Stimulated activated CD8-positive, alpha-beta memory T cell treated with anti-CD3 and anti-CD28 coated beads, Interleukin-4, amount 100 ng/mL, for 24 hours (primary cell): ENCODE measurements at places on chromosomes 13 and 19.

- DNase-seq = no peak
Observed at GRCh38 chr19:55694656-55695491, 19.8 kb downstream of the EPN1 start.

DNA sequence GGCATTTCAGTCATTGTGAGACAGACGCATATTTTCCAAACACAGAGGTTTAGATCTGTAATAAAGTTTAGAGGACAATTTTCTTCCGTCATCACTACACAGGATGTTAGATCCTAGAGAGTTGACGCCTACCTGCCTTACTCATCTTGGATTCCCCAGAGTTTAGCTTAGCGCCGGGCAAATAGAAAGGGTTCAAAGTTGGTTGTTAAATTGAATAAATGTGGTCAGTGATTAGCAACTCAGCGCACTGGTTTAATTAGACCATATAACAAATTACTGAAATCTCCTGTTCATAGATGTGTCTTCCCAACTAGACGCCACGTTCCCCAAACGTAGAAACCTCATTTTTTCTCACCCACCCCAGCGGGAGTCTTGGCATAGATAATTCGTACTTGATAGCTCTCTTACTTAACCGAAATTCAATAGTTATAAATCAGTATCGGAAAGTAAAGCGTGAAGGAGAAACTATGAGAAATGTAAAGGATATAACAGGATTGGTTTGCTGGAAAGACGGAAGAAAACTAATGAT is 726 bp upstream of the UFM1 start:
- peak; percentile 0 for DNase-seq

GRCh38 chr13:46146898-46147297 is 35.1 kb downstream of the LCP1 start:
- DNase-seq = no peak

DNA sequence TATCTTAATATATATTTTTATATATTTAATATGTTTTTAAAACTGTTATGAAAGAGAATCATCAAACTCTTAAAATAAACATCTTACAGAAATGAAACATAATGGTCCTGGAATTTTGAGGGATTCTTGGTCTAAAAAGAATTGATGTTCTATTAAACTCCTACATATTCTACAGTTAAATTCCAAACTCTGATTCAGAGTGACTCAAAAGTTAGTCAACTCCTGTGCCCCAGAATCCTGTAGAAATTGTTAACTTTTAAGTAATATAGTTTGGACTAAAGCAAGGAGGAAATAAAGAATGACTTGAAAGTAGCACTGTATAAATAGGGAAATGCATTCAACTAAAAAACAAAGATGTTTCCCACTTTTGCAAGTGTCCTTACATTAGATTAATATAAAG is 47.7 kb downstream of the FNDC3A start:
- DNase-seq = no peak

DNA sequence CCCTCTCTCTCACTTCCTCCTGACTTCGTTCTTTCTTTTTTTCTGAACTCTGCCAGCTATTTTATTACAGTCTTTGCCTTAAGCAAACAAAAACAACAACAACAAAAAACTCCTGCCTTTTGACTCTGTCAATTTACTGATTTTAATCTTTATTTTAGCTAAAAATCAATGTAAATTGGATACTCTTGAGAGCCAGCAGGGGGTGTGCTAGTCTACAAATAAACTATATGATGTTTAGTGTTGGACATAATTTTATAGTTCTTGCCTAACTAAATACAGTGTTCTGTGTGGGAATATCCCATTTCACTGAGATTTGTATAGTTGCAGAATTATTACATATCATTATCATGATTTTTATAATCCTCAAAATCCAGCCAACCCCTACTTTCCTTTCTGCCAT is 1199.9 kb upstream of the SPRY2 start:
- no peak for DNase-seq

DNA sequence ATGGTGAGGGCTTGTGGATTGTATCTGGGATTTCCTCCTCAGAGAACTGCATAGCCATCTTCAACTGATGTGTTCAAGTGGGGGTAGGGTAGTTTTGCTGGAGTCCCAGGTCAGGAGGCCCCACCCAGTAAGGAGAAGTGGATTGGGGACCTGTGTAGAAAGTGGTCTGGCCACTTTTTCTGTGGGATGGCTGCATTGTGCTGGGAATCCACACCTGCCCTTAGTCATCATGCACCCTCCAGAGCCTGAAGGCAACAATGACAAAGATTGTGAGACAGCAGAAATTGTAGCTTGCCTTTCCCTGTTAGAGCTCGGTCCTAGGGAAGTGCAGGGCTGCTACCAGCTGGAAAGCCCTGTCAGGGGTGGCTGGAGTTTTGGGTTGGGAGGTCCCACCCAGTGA is 255.4 kb downstream of the NDFIP2 start:
- no peak for DNase-seq

DNA sequence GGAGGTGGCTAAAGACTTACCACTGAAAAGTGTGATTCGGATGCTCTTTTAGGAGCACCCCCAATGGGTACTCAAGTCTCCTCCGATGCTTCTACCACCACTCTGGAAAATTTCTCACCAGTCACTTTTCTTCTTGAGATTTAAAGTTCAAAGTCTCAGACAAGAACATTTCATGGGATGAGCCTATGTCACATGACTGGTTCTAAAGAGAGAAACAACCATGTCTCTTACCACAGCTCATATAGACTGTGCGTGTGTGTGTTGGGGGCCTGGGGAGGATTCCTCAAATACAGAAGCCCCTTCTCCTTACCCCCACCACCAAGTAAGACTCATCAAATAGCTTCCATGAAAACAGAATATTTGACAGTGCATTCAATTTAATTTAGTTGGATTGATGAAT is 181.7 kb upstream of the MIR17HG start:
- DNase-seq = no peak

- DNase-seq = no peak
Observed at GRCh38 chr13:41680900-41681299, 223.6 kb downstream of the RGCC start.

GRCh38 chr13:93771227-93771626 is 544.6 kb downstream of the GPC6 start:
- no peak for DNase-seq

DNA sequence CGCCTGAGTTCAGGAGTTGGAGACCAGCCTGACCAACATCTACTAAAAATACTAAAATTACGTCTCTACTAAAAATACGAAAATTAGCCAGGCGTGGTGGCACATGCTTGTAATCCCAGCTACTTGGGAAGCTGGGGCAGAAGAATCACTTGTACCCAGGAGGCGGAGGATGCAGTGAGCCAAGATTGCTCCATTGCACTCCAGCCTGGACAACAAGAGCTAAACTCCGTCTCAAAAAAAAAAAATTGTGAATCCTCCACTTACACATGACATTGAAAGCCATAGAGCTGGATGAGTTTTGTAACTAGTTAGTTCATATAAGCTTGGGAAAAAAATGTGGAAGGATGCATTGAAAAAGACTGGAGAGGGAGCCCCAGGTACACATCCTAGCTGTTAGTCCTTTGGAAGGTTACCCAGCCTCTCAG is 452 bp upstream of the PSMD8 start:
- no peak for DNase-seq

DNA sequence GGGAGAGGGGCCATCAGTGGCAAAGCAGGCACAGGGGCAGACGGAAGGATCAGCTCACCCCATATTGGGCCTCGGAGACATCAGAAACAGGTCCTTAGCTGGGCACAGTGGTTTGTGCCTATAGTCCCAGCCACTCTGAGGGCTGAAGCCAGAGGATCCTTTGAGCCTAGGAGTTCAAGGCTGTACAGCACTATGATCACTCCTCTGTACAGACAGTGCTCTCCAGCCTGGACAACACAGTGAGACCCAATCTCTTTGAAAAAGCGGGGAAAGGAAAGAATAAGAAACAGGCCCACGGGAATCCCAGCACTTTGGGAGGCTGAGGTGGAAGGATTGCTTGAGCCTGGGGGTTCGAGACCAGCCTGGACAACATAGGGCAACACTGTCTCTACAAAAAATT is 6.0 kb downstream of the SERTAD1 start:
- DNase-seq = no peak

- DNase-seq = no peak
Observed at GRCh38 chr19:47377801-47378200, 28.7 kb downstream of the DHX34 start.

DNA sequence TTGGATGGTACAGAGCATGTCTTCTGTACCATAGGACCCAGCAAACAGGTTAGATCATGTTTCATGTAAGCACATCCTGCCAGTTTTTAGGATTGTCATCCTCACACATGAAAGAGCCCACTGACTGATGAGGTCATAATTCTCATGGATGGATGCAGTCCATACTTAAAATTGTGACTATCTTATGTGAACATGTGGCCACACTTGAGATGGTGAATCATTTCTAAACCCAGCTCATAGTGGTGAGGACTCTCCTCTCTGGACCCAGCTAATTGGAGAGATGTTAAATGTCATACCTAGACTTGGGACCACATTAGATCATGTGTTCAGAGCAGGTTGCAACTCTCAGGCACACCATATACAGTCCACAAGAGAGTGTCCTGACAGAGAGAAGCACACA is 24.8 kb upstream of the ZNF254 start:
- no peak for DNase-seq

- no peak for DNase-seq
Observed at GRCh38 chr13:50678464-50679162, 164.9 kb downstream of the DLEU7 start.

DNA sequence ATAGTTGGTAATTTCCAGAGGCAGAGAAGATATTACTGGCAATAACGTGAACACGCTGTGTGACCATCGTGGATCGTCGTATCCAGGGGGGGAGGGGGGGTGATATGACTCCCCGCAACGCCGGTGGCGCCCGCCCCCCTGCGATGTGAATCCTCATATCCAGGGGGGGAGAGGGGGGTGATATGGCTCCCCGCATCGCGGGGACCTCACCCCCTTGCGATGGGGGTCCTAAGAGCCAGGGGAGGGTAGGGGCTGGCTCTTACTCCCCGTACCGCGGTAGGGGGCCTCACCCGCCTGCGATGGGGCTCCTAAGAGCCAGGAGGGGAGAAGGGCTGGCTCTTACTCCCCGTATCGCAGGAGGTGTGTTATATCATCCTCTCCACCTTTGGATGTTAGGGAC is 31.3 kb upstream of the RGCC start:
- DNase-seq = no peak

- DNase-seq = no peak
Observed at GRCh38 chr13:89279374-89279773, 1608.2 kb downstream of the SLITRK5 start.

GRCh38 chr13:30757026-30757742 is 21.8 kb downstream of the ALOX5AP start:
- DNase-seq = no peak

GRCh38 chr19:2266183-2266993 is 10.2 kb upstream of the JSRP1 start:
- DNase-seq = no peak

- DNase-seq = no peak
Observed at GRCh38 chr19:38287604-38288003, 16.4 kb upstream of the C19orf33 start.

DNA sequence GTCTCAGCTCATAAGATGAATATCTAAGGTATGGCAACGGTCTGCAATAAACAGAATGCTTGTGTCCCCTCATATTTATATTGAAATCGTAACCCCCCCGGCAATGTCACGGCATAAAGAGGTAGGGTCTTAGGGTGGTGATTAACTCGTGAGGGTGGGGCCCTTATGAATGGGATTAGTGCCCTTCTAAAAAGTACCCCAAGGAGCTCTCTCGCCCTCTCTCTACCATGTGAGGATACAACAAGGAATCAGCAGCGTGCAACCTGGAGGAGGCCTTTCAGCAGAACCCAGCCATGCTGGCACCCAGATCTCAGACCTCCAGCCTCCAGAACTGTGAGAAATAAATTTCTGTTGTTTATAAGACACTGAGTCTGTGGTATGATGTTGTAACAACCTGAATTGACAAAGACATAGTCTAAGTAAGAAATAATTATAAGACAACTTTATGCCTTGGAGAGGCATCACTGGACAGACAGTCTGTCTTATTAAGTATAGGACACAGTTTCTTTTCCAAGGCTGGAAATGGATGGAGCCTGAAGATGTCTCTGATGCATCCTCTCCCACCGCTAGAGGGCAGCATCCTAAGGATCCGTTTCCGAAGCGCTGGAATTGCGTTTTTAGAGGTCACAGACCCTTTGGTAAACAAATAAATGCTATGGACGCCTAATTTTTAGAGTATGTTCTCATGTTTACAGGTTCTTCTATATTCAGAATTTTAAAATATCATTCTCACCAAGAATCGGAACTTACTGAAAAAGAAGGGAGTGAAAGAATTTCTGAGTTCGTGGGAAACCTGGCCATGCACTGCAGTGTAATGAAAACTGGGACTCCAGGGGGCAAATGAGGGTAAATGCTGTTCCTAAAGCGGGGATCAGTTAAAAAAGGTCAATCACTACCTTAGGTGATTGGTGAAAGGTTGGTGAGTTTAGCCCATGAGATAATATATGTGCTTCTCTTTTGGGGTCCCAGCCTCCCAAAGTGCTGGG is 13.3 kb upstream of the LEUTX start:
- peak; percentile 28 for DNase-seq

DNA sequence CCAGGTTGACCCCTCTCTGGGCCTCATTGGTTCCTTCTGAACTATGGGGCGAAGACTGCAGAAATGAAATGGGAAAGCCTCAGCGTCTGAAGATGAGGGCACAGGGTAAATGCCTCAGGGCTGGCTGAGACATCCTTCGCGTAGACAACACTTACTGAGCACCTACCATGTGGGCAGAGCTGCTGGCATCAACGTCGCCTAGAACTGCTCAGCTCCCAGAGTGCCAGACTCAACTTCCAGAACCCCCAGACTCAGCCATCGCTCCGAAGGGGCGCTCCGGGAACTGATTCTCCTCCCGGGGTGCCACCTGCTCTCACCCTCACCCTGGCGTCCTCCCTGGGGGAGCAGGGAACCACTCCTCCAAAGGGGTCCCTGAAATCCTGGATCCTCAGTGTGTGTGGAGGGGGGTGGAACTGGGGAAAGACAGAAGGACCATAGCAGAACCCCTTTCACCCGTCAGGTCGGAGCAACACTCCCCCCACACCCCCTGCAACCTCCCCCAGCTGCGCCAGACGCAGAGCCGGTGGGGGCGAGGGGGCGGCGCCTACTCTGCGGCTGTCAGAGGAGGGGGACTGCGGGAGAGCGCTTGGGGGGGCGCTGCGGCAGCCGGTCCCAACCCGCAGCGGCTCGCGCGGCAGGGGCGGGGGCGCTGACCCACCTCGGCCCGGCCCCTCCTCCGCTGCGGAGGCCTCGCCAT is 8.2 kb upstream of the NFIC start:
- no peak for DNase-seq

DNA sequence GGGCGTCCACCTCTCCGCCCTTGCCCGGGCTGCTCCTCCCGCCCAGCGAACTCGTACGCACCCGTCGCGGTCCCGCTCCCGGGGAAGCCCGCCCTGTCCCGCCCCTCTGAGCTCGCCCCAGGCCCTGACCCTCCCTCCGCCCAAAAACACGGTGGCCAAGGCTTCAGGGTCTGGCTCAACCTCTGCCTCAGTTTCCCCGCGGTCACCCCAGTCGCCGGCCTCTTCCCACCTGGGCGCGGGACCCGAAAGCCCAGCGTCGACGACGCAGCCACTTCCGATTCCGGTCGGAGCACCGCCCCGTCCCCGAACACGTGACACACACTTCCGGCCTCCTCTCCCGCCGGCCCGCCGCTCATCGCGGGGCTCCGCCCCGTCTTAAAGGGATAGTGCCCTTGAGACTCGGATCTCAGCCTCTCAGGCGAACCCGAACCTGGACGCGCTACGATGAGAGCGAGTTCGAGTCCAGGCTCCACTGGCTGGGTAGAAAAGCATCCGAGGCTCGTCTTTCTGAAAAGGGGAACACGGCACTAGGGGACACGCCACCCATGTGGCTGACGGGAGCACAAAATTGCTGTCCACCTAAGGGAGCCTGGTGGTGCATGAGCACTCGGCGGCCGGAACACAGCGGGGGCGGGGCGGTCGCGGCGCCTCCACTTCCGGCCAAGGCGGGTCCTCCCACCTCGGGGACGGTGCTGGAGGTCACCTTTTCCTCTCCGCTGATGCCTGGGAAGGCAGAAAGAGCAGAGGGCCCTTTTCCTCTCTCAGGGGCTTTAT is at the start of gene C19orf25:
TSS of gene C19orf25 (minus strand) at position 282 of the 774 bp plus-strand sequence. CDS start 312 bp downstream, outside the sequence.
- peak; percentile 88 for DNase-seq
